ENCODE measurements at places on chromosomes 3 and 15. TPM values are rescaled to one million over a fixed set of nuclear protein-coding genes. Genes with fewer than 3 reads are reported as not detected.

The NEK10 gene
- 0.79 TPM for total RNA-seq

- H3K27ac ChIP-seq: peak overlapping the region; percentile 98
- peaks cover 25% of the 10 kb centered on the region for H3K36me3 ChIP-seq
- no peak for DNase-seq
- peak overlapping the region; percentile 94 for H3K4me3 ChIP-seq
- H3K27me3 ChIP-seq: no peaks in the 10 kb centered on the region
Measured at GRCh38 chr3:15099364-15100098, 583 bp upstream of the RBSN start.

DNA sequence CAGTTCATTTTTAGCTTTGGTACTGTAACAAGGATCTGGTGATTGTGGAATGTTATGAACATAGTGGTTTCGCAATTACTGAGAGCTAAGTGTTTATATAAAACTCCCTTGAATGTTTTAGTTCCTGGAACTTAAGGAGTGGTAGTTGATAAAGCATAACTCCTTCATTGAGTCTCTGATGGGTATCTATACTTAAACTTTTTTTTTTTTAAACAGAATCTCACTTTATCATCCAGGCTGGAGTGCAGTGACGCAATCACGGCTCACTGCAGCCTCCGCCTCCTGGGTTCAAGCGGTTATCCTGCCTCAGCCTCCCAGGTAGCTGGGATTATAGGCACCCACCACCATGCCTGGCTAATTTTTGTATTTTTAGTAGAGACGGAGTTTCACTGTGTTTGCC is 11.3 kb downstream of the PRKCI start:
- peaks cover 2% of the 10 kb centered on the region for H3K4me1 ChIP-seq
- H3K27ac ChIP-seq: no peak overlapping the region
- peaks cover 7% of the 10 kb centered on the region for H3K36me3 ChIP-seq
- no peak for DNase-seq
- no peak overlapping the region for H3K4me3 ChIP-seq

GRCh38 chr3:134485075-134485717 is 589 bp downstream of the ANAPC13 start:
- DNase-seq: no peak
- H3K4me1 ChIP-seq: peaks cover 47% of the 10 kb centered on the region
- peaks cover 35% of the 10 kb centered on the region for H3K36me3 ChIP-seq
- no peaks in the 10 kb centered on the region for H3K27me3 ChIP-seq

GRCh38 chr3:134239538-134239937 is 11.1 kb downstream of the RYK start:
- peaks cover 26% of the 10 kb centered on the region for H3K4me1 ChIP-seq
- no peak for DNase-seq
- no peaks in the 10 kb centered on the region for H3K27me3 ChIP-seq
- no peak overlapping the region for H3K4me3 ChIP-seq
- H3K36me3 ChIP-seq: no peaks in the 10 kb centered on the region

- peaks cover 27% of the 10 kb centered on the region for H3K36me3 ChIP-seq
- no peak overlapping the region for H3K27ac ChIP-seq
- DNase-seq: no peak
- H3K4me3 ChIP-seq: peak overlapping the region; percentile 49
- no peaks in the 10 kb centered on the region for H3K27me3 ChIP-seq
- peaks cover 33% of the 10 kb centered on the region for H3K4me1 ChIP-seq
Measured at GRCh38 chr3:186929186-186929585, 1.1 kb upstream of the ST6GAL1 start.

DNA sequence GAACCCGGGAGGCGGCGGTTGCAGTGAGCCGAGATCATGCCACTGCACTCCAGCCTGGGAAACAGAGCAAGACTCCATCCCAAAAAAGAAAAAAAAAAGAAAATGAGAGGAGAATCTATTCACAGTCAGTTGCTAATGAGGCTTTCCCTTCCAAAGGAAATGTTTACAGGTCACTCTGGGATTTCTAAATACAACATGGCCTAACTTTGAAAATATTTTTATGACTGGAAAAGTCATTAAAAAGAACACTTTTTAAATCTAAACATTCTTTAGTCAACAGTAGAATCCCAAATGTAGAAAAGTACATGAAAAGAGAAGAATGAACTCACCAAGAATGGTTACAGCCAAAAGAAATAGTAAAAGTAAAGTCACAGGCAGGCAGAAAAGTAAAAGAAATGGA is 78.6 kb downstream of the PLD1 start:
- no peak overlapping the region for H3K27ac ChIP-seq
- H3K4me3 ChIP-seq: no peak overlapping the region
- H3K4me1 ChIP-seq: no peaks in the 10 kb centered on the region
- no peak for DNase-seq
- H3K36me3 ChIP-seq: no peaks in the 10 kb centered on the region

Measured in activated CD4-positive, alpha-beta T cell treated with anti-CD3 and anti-CD28 coated beads, Interleukin-2, amount 10 ng/mL, durations not matched to agents 7 days and 5 days (primary cell).